ENCODE measurements at places on chromosomes 1 and 21.

- DNase-seq, result no peak
These were observed 411.2 kb downstream of the MATN1 start for GRCh38 chr1:30312226-30312625.

DNA sequence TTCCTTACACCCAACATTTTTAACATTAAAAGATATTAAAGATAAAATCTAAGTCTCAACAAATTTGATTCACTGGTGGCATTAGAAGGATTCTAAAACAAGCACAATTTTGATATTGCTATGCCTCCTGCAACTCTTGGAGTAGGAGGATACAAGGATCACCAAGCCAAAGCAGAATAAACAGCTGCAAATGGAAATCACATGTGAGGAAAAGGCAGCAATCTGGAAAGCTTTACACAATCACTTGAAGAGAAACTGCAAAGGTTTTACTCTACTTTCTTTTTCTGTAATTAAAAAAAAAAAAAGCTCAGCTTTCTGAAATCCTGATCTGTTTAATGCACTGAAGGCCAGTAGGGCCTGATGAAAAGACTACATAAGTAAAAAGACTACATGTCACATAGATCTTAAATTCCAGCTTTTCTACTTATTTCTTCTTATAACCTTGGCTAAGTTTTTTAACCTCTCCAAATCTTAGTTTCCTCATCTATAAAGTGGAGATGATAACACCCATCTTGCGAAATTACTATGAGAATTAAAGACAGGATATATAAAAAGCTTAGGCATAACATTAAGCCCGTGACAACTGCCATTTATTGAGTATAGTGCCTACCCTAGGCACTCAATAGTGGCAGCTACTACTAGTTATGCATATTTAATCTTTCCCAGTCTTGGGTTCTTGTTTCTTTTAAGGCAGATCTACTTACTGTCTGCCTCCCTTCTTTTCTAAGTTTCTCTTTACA, 73.5 kb downstream of the EPS15 start:
- DNase-seq, result no peak

DNA sequence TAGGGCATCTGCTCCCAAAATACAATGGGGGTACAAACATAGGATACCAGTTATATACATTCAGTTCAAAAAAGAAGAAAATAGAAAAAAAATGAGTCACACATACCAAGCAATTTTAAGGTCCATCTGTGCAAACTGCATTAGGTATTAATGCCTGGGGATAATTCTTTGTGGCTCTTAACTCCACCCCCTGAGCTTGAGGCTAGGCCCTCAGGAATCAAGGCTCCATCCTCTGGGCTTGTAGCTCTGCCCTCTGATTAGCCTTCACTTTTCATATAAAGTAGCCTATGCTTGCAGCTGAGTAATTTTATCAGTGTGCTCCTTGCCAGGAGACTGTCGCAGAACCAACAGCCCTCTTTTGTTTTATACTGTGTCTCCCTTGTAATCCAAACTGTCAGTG, 69.9 kb upstream of the BACE2 start:
- no peak for DNase-seq

DNA sequence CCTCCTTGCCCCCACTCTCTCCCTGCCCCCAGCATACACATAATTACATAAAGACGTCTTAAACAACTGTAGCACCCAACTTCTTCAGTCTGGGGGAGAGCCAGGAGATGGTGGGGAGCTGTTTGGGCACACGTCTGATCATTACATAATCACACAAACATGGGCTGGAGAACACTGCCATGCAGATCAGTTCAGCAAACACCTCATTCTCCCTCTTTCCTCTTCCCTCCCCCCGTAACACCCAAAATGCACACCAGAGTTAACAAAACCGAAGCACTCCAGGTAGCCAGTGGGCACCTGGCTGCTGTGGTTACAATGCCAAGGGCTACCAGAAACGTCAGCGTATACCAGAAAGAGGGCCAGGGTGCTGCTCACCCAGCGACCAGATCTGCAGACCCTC, 1.6 kb downstream of the HIVEP3 start:
- no peak for DNase-seq

GRCh38 chr1:191043066-191043465, 565.4 kb upstream of the BRINP3 start:
- no peak for DNase-seq

- no peak for DNase-seq
These were observed 11.5 kb downstream of the ATP2B4 start for GRCh38 chr1:203638103-203638475.

- DNase-seq, result no peak
These were observed at the start of gene GBP2 for GRCh38 chr1:89125913-89126580. Gene GBP2, minus strand, starts transcription at chr1:89126114. Its CDS starts 4,148 bp downstream, at chr1:89121966.

DNA sequence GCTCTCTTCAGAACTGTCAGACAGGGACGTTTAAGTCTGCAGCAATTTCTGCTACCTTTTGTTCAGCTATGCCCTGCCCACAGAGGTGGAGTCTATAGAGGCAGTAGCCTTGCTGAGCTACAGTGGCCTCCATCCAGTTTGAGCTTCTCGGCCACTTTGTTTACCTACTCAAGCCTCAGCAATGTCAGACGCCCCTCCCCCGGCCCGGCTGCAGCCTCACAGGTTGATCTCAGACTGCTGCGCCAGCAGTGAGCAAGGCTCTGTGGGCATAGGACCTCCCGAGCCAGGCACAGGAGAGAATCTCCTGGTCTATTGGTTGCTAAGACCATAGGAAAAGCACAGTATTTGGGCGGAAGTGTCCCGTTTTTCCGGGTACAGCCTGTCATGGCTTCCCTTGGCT, 89.9 kb upstream of the PDC start:
- DNase-seq, result no peak

DNA sequence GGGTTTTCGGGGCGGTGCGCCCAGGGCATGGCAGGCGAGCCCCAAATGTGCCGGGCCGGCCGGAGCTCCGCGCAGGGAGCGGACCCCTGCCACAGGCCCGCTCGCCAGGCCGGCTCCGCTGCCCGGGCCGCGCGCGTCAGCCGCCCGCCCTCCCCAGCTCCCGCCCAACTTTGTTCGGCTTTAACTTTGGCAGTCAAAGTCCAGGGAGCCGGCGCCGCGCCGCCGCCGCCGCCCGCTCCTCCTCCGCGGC, 488 bp downstream of the SLC35D1 start:
- DNase-seq, result no peak

DNA sequence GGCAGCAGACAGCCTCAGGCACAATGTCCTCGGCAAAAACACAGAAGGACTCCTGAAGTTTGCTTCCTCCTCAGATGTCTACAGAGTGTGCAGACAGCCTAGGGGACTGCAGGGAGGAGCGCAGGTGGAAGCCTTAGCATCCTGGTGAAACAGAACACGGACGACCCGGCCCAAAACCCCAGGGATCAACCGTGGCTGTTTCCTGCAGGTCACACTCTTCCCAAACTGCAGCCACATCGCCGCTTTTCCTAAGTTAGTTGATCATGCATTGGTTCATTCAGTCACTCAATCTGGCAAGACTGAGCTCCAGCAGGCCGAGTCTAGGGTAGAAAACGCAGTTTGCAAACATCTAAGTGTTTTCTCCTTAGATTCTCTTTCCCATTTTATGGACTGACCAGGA, 33.4 kb downstream of the FHAD1 start:
- DNase-seq, result no peak

DNA sequence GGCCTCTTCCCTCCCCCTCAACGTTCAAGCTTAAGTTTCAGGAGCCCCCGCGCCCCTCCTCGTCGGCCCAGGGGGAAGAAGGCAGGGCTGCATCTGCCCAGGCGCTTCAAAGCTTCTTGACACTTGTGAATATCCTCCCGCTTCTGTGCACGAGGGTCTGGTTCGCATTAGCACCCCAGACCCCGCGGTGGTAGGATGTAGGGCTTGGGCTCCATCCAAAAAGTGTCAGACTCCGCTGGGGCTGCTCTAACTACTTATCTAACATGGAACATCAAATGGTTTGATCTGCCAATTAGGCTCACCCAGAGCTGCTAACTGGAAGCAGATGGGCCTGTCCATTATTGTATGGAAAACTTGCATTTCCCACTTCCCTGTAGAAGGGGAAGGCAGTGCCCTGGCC, 28.9 kb downstream of the TAS1R2 start:
- DNase-seq, result no peak

- peak; percentile 36 for DNase-seq
These were observed 14.5 kb downstream of the PDZK1IP1 start for GRCh38 chr1:47175227-47175934.

DNA sequence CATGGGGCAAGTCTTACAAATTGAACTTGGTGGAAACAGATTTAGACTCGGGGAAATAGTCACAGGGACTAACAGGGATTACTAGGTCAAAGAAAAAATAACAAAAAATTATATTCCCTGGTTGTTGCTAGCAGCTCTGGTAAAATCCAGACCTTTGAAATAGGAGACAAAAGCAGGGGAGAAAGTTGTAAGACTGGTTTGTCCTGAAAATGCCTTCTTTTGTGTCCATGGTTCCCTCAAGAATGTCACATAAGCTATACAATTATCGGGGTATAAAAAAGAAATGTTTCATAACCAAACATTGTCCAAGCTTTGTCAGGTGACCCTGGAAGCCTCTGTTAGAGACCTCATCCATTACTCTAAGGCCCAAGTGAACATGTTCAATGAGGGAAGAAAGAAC, 33.1 kb downstream of the KIAA0319L start:
- no peak for DNase-seq

Measured in activated CD8-positive, alpha-beta memory T cell treated with anti-CD3 and anti-CD28 coated beads, Interleukin-2, amount 50 U/mL, for 4 hours (primary cell).